Femur (tissue), 1 donor: ENCODE measurements at places on chromosomes 5 and 9.

GRCh38 chr5:7850395-7851239 lies at the start of gene CFAP90:
CFAP90 (minus strand) TSS chr5:7851133; CDS start chr5:7851021, 112 bp downstream.
- DNase-seq = peak; percentile 83

GRCh38 chr5:143646961-143647360 lies 165.0 kb upstream of the HMHB1 start:
- DNase-seq = no peak

GRCh38 chr9:96062031-96062430 lies 186.5 kb downstream of the ERCC6L2 start:
- DNase-seq = no peak

DNA sequence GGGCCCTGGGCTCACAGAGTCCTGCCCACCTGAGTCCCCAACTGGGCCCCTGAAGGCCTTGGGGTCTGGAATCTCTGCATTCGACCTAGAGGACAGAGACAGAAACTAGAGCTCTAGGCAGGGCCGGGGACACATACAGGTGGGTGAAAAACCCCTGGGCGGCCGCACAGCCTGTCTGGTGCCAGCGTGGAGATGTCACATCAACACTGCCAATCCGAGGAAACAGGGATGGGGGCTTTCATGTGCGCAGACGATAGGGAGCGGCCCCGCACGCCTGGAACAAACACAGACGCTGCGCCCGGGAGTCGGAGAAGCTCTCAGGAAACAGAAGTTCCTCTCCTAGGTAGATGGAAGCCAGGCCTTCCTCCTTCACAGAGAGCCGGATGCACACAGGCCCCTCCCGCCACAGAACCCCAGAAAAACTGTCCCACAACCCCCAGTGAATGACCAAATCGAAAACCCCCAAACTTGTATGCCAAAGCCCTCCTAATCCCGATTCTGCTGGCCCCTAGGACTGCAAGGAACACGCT lies 1.8 kb downstream of the GRM6 start:
- no peak for DNase-seq

DNA sequence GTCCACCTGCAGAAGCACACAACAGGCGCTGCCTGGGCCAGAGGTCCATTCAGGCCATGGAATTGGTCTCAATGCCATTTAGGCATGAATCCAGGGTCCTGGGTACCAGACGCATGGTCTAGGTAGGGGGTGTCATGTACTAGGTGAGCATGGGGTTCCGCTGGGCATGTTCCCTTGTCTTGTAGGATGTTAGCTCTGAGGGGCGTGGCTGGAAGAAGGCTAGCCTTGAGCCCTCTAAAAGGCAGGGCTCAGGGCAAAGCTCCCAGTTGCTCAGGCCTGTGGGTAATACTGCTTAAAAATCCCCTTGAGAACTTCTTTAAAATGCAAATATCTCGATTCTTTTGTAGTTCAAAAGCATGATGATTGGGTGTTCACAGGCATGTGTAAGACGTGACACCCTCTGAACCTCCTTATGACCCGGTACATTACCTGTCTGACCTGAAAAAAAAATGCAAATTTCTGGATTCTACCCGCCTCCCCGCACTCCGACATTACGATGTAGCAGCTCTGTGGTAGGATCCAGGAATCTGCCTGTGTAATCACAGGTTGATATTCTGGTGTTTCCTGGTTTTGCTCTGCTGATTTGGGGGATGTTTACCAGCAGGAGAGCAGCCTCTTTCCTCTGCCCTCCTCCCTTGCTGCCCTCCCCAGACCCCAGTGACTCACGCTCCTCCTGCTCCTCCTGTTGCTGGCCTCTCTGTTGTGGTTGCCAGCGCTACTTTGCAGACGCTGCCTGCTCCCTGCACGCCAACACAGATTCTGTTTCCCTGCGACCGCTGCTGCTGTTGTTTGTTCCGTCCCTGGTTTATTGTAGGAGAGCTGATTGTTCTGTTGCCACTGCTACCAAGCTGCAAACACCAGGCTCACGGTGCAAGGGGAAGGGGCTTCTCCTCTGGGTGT lies 5.7 kb downstream of the TMC1 start:
- DNase-seq = peak; percentile 89

DNA sequence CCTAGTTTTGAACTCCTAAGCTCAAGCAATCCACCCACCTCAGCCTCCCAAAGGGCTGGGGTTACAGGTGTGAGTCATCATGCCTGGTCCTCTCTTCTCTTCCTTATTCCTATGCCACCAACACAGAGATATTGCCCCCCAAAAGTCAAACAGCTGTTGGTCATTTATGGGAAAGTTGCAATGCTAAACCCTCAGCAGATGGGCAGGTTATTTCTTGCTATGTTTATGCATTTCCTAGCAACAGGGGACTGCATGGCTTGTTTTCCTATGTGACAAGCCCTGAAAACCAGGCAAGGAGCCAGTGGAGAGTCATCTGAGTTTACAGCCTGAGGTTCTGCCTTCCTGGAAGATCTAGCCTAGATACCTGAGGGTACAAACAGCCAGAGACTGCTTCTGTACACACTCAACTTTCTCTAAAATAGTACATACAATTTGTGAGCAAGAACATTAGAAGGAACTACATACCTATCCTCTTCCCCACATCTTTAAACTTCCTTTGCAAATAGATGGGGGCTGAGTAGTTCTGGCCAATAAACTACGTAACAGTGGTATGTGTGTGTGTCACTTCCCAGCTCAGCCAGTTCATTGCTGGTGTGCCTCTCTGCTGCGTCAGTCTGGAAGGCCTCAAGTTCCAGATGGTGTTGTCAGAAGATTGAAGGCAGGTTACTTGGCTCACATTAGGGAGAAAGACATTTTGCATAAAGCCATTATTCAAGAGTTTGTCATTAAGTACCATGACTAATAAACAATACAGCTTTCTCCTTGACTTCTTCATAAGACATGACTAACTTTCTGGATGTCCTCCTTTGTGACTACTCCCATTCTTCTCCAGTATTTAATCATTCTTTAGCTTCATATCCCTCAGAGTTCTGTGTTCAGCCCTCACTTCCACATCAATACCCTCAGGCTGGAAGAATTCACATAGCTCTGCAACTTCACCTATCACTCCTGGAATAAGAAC lies 65.3 kb downstream of the CSNK1A1 start:
- peak; percentile 91 for DNase-seq

DNA sequence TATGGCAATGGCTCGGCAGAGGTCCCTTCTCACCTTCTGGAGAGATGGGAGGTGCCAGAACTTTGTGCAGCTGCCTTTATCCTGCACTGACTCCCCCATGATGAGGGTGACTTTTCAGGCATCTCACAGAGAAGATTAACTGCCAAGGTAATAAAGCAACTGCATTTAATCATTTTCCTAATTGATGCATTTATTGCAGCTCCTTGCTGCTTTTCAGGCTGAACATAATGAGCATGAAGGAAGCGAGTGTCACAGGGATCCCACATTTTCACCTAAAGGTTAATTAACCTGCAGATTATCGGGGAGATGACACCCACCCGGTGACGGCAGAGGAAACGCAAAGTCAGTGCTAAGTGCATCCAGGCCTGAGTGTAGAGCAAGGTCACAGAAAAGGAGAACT lies 154.3 kb downstream of the ICE1 start:
- no peak for DNase-seq

DNA sequence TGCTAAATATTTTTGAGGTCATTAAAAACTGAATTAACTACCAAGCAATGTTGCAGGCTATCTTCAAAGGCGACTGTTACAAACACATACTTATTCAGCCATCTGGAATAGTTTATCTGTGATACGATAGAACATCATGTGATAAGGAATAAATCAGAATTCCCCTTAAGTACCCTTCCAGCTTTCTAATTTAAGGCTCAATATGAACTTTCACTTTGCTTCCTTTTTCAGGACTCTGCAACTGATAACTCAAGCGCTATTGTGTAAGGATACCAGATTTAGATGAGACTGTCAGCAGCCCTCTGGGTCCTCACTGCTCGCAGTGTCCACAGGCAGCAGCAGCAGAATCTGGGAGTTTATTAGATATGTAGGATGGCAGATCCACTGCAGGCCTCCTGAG lies 416.3 kb downstream of the SPATA31D1 start:
- DNase-seq = no peak

DNA sequence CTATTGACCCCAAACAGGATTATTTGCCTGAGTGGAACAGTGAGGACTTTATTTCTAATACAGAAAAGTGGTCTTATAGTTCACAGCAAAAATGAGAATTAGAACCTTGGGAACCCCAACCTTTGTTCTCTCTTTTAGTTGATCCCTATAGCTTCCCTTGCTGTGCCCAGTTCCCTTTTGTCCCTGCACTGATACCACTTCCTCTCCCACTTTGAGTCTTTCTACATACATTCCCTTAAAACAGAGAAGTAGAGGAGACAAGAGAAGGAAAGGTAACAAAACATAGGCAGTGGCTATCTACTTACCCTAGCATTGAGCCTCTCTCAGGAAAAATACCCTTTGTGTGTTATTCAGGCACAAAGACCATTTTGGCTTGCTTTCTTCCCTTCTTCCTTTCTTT lies 246.4 kb downstream of the FAM114A2 start:
- DNase-seq = no peak

- no peak for DNase-seq
Measured at GRCh38 chr5:62506659-62507460, 71.8 kb upstream of the LRRC70 start.

DNA sequence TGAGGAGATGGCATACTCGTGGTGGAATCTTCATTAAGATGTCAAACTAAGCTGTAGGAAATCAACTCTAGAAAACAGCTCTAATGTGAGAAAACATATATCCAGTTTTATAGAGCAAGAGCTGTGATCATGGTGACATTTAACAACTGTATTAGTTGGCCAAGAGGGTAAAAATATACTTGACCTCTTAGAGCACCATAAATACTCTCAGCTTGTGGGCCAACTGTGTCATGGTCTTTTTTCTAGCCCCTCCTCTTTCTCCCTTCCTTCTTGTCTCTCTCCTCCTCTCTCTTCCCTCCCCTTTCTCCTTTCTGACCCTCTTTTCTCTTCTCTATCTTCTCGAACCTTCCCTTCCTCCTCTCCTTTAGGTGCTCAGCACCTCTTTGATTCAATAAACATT lies 54.7 kb downstream of the TMC1 start:
- DNase-seq = no peak

DNA sequence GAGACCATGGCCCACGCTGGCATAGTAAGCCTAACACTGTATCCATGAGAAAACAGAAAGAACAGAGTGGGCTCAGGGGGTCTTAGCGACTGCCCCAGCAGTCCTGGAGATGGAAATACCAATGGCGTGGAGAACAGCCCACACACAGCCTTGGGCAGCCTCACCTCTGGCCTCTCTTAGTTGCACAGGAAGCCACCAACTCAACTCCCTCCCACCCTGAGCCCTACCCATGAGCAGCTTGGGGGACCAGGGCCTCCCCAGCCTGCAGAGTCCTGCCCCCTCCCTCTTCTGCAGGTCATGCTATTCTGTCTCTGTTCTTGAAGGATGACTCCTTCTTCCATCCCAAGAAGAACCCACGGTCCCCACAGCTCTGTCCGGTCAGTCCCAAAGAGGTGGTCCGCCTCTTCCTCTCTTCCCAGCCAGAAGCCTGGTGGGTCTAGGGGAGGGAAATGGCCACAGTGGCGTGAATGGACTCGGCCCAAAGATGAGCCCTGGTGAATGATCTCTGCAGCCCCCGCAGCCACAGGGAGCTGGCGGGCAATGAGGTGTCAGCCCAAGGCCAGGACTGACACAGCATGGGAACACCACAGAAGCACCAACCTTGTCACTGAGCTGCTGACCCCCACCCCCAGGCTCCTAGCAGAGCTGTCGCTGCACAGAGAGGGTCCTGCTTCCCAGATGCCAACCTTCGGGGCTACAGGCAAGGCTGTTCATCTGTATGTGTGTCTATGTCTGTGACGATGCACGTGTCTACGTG lies 131.2 kb downstream of the ROR2 start:
- DNase-seq = no peak

GRCh38 chr9:136551401-136552116 lies 5.7 kb upstream of the NOTCH1 start:
- DNase-seq = peak; percentile 69

DNA sequence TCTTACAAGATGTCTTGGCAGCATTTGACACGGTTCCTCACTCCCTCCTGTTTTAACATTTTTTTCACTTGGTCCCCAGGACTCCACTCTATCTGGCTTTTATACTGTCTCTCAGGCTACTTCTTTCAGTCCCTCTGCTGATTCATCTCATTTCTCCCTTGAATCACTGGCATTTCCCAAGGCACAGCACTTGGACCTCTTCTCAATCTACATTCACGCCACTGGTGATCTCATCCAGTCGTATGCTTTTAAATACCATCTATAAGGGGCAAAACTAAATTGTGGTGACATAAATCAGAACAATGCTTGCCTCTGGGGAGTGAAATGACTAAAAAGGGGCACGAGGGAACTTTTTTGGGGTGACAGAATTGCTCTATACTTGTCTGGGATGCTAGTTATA lies 47.1 kb downstream of the MAPKAP1 start:
- DNase-seq = no peak
